Cardiac fibroblast (primary cell): ENCODE measurements at places on chromosomes 7 and 10.

DNA sequence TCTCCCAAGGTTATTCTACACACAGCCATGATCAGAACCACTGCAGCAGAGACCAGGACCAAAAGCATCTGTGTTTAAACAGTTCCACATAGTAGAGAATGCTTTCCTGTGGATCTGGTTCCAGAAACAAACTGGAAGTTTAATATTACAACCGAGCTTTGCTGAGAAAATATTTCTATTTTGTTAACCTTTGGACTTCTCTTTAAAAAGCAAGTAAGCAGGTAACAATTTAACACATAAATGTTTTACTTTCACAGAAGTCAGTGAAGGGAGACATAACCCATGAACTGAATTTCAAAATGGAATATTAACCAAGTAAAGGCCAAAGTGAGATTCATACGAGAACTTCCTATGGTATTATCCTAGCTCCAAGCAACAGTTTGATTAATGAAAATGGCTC is 98.6 kb upstream of the PHYHIPL start:
- DNase-seq, result no peak

DNA sequence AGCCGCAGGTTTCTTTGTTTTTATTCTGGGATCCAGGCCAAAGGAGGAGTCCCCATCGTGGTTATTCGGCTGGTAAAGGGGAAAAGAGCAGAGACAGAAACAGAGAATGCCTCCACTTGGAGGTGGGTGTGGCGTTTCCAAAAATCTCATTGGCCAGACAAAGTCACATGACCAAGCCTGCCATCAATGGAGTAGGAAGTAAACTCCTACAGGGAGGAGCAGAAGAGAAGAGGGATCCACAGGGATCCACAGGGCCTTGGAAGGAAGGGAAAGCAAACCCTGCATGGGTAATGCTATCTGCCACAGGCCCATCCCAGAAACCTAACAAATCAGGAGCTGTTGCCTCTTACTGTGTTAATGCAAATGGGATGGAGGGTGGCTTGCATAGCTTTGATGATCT is 425.7 kb upstream of the GALNT17 start:
- DNase-seq, result no peak

DNA sequence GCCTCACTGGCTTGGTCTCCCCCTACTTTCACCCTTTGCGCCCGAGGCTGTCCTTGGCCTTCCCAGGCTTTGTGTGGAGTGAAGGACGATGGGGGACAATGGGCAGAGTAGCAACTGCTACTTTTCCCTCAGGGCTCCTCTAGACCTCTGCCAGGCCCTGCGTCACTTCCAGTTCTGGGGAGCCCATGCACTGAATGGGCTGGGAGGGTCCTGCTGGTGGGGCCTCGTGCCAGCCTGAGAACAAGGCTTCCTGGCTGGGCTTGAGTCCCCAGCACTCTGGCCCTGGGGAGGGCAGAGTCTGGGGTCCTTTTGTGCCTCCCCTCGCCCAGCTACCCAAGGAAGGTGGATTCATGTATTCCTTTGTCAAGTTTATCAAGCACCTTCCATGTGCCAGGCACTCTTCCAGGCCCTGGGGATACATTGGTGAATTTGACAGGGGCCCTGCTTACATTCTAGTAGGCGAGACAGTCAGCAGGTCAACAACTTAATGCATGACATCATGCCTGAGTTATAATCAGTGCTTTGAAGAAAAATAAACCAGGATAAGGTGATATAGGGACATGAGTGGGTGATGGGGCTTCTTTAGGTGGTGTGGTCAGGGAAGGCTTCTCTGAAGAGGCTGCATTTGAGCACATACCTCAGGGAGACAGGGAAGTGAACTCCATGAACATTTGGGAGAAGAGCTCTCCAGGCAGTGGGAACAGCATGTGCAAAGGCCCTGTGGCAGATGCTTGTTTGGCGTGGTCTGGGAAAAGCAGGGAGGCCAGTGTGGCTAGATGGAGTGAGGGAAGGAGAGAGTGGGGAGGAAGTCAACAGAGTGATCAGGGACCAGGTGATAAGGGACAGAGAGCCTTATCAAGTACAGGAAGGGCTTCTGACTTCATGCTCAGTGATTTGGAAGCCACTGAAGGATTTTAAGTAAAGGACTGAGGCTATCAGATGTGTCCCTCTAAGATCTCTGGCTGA is 14.1 kb downstream of the ZMIZ1 start:
- DNase-seq, result no peak

DNA sequence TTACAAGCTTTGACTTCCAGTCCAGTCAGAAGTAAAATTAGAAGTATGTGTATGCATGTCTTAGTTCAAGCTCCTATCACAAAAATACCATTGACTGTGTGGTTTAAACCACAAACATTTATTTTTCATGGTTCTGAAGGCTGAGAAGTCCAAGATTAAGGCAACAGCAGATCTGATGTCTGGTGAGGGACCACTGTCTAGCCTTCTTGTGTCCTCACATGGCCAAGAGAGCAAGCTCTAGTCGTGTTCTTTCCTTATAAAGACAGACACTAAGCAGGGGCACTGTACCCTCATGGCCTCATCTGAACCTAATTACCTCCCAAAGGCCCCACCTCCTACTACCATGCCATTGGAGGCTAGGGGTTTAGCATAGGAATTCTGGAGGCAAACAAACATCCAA is 41.3 kb upstream of the ARL4A start:
- DNase-seq, result peak; percentile 37

DNA sequence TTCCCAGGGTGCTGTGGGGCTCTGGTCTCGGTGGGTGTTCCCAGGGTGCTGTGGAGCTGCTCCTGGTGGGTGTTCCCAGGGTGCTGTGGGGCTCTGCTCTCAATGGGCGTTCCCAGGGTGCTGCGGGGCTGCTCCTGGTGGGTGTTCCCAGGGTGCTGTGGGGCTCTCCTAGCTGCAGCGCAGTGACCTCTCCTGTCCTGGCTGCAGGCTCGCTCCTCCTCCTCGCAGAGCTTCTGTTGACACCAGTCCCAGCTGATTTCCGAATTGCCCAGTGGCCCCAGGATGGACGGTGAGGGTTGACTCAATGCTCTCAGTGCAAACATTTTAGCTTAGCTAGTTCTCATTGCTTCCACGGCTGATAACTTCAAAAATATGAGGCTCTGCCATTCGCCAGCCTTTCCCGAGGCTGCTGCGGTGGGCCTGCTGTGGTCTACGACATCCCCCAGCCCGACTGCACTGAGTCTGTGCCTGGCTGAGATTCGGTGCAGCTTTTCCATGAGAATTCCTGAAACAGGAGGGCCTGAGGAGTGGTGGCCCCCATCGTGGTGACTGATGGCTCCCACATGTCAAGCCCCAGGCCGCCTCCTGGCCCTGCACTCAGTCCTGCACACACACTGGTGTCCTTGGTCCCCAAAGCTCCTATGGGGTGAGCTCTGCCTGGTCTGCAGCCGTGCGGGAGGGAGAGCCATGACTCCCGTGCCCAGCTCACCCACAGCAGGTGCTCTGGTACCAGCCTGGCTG is 58.3 kb upstream of the NKX6-2 start:
- DNase-seq, result no peak

- no peak for DNase-seq
Observed at GRCh38 chr10:20363684-20364083, 533.4 kb downstream of the NEBL start.

- DNase-seq, result peak; percentile 78
Observed at GRCh38 chr10:15725603-15726002, 5.9 kb upstream of the ITGA8 start.

GRCh38 chr10:75441682-75442081 is 10.3 kb downstream of the LRMDA start:
- DNase-seq, result no peak

GRCh38 chr10:68501691-68502090 is 25.6 kb downstream of the SLC25A16 start:
- no peak for DNase-seq

- DNase-seq, result no peak
Observed at GRCh38 chr10:61542596-61542995, 89.4 kb upstream of the TMEM26 start.

- DNase-seq, result peak; percentile 43
Observed at GRCh38 chr7:35617041-35617440, 77.9 kb downstream of the HERPUD2 start.

DNA sequence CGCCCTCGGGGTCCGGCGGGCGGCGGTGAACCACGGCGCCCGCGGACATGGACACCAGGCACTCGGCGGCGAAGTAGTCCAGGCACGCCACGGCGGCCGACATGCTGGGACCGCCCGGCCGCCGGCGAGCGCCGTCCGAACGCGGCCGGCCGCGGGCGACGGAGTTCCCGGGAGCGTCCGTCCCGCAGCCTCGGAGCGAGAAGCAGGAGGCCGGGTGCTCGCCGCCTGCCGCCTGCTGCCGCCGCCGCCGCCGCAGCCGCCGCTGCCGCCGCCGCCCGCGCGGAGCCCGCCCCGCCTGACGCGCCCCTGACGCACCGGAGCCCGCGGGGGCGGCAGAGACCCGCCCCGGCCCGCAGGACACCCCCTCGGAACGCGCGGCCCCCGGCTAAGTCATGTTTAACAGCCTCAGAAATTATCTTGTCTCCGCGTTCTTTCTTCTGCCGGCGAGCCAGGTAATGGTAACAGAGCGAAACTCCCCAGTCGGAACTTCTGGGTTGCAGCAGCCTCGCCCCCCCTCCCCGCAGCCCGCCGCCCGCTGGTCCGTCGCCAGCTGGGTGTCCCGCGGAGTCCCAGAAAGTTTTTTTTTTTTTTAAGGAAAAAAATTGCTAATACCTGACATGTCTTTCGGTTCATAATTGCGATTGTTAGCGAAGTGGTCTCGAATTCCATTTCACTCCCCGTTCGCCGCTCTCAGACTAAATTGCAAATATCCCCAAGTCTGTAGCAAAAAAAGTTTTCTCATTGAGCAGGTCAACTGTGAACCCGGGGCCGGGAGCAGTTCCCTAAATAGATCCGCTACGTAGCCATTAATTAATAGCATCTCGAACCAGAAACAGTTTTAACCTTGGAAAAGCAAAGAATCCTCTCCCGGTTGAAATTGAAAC is at the start of gene KLF14:
Gene KLF14, minus strand, starts transcription at position 277 of the 884 bp plus-strand sequence. Its CDS starts 174 bp downstream, at position 103.
- no peak for DNase-seq

- peak; percentile 54 for DNase-seq
Observed at GRCh38 chr7:92645114-92646061, 55.2 kb upstream of the FAM133B start.

DNA sequence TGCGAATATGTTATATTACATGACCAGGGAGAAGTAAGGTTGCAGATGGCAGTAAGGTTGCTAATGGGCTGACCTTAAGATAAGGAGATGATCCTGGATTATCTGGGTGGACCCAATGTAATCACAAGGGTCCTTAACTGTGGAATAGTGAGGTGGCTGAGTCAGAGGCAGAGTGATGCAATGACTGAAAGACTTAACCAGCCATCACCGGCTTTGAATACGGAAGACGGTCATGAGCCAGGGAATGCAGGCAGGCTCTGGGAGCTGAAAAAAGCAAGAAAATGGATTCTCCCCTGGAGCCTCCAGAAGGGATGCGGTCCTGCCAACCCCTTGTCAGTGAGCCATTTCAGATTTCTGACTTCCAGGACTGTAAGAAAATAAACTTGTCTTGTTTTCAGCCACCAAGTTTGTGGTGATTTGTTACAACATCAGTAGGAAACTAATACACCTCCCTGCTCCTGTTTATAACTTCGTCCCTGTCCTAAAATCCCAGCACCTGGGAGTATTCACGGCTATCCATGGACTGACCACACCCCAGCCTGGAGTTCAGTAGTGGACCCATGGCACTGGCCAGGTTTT is 4.6 kb upstream of the C10orf95 start:
- DNase-seq, result peak; percentile 89

GRCh38 chr7:133883591-133883990 is 243.5 kb upstream of the LRGUK start:
- DNase-seq, result no peak
